Mesenchymal stem cell (in vitro differentiated cells and primary cell): ENCODE measurements at places on chromosomes 5 and 9.

DNA sequence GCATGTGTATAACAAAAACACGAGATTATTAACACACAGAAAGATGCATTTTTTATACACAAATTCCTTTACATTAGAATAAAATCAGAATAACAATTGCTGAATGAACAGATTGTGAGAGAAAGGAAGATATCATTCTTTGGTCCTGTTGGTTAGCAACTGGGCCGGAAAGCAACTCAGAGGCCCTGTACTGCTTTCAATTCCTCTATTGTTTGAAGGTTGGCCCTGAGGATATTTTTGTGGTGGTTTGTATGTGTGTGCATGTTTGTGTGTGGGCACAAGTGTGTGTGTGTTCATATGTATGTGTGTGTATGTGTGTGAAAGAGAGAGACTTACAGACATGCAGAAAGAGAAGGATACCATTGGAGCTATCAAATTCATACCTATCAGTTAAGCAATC, 356.8 kb upstream of the DMAC1 start:
- DNase-seq, result no peak

GRCh38 chr5:34598177-34598794, 57.8 kb upstream of the RAI14 start:
- peak; percentile 96 for DNase-seq

DNA sequence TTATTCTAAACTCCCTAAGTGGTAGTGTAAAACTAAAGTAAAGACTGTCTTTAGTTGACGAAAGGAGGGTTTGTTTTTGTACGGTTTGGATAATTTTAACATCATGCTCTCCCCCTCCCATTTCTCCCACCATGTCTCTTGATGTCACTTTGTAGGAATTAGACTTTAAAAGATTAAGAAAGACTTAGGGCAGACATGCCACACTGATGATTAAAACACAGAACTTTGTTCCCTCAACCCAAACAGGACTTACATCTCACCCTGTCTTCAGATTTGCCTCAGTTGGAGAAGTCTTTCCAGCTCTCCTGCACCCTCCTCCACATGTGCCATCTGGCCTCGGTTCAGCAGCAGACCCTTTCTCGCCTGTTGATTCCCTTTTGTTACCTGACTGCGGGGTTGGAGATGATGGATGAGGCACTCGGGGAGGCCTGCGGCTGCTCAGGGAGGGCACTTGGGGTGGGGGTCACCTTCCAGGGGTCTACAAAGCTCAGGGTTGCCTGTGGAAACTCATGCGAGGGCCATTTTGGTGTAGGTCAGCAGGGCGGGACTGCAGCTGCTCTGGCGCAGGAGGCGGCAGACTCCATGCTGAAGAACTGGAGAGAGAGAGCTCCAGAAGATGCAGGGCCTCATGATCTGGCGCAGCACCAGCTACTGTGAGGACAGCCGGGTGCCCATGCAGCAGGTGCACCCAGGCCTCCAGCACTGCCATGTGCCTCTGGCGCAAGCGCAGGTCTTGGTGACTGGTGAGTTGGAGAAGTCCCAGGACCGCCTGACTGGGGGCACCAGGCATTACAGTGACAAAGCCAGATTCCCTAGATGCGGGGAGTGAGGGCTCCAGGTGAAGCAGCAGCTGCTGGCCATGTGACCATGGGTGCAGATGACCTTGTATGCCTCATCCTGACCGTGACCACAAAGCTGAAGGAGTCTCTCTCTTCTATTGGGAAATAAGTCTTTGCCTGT, 24.5 kb upstream of the EXOC3 start:
- DNase-seq, result peak; percentile 67

DNA sequence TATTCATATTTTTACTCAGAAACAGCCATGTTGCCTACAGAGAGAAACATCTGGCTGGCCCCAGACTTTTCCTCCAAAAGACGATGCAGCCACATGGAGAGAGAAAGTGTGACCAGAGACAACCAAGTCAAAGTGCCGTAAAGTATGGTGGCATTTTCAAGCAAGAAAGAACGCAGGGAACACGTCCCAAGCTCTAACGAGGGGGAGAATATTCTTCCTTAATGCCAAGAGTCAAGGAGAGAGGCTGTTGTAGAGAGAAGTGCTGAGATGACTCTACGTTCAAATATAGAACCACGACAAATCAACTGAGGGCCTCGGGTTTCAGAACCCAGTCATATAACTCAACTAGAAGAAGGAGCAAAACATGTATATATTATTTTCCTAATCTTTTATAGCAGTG, 55.9 kb downstream of the FNBP1 start:
- DNase-seq, result no peak
